ENCODE measurements at places on chromosomes 3 and 15.
A peak's percentile ranks its signal among the peaks of the same experiment; 100 is the strongest.

GRCh38 chr3:173410436-173410835 lies 12.9 kb downstream of the NLGN1 start:
- no peak for DNase-seq

- no peak for DNase-seq
Measured at GRCh38 chr3:195200010-195200822, 70.7 kb downstream of the XXYLT1 start.

GRCh38 chr15:69914960-69915359 lies 182.8 kb downstream of the TLE3 start:
- no peak for DNase-seq

DNA sequence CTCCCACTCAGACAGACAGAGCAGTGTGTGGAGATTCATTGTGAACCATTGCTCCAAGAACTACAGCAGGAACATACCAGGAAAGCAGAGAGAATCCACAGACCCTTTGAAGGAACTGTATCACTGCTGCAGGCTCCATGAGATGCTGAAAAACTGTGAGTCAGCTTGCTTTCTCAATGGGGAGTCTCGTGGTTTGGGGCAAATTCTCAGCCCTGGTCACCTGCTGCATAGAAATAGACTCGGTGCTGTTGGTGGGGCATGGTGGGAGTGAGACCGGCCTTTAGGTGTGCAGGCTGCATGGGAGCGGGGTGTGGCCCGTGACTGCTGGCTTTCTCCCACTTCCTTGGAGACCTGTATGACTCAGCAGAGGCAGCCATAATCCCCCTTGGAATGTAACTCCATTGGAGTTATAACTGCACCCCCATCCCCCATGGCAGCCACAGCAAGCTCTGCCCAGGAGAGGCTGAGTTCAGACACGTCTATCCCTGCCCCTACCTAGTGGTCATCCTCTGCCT lies 35.6 kb downstream of the ALCAM start:
- DNase-seq, result no peak

- DNase-seq, result no peak
Measured at GRCh38 chr3:112365035-112365434, 32.1 kb downstream of the CD200 start.

DNA sequence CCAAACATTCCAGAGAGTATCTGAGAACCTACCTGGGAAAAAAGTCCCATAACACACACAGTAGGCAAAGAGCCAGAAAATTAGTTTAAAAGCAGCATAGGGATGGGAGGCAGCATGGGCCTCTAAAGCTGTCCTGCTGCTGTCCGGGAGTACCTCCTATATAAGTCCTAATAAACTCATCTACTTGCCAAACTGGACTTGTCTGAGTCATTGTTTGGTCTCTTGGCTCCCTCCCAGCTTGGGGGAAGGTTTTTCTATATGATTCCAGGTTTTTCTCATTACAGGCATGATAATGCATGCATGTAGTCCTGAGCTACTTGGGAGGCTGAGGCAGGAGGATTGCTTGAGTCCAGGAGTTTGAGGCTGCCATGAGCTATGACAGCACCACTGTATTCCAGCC lies 17.5 kb upstream of the HACD2 start:
- DNase-seq, result no peak

- DNase-seq, result no peak
Measured at GRCh38 chr15:72464251-72464650, 9.9 kb upstream of the ARIH1 start.

DNA sequence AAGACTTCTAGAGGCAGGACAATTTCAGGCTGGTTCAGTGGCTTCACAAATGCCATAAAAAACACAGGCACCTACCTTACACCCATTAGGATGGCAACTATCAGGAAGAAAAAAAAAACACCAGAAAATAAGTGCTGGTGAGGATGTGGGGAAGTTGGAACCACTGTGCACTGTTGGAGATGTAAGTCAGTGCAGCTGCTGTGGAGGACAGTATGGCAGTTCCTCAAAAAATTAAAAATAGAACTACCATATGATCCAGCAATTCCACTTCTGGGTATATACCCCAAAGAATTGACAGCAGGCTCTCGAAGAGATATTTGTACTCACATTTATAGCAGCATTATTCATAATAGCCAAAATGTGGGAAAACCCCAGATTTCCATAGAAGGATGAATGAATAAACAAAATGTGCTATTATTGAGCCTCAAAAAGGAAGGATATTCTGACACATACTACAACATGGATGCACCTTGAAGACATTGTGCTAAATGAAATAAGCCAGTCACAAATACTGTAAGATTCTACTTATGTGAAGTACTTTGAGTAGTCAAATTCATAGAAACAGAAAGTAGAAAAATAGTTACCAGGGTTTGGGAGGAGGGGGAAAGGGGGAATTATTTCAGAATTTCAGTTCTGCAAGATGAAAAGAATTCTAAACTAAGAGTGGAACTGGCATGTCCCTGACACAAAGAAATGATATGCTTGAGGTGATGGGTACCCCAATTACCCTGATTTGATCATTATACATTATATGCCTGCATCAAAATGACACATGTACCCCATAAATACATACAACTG lies 40.9 kb downstream of the NR1D2 start:
- DNase-seq, result no peak

DNA sequence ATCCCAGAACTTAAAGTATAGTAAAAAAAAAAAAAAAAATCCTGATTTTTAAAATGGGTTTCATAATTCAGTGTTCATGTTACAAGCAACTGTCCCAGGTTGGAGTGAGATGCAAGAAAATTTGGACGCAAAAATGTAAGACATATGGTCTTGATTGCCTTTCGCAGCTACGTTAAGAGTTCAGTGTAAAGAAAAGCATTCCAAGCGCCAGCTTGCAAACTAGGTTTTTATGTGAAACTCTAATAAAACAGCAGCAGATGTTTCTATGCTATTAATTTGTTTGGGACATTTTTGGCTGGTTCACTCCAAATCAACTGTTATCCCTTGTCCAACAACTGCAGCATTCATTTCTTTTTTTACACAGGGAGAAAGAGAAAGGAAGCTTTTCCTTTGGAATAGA lies 957.8 kb downstream of the ROBO1 start:
- DNase-seq, result no peak

DNA sequence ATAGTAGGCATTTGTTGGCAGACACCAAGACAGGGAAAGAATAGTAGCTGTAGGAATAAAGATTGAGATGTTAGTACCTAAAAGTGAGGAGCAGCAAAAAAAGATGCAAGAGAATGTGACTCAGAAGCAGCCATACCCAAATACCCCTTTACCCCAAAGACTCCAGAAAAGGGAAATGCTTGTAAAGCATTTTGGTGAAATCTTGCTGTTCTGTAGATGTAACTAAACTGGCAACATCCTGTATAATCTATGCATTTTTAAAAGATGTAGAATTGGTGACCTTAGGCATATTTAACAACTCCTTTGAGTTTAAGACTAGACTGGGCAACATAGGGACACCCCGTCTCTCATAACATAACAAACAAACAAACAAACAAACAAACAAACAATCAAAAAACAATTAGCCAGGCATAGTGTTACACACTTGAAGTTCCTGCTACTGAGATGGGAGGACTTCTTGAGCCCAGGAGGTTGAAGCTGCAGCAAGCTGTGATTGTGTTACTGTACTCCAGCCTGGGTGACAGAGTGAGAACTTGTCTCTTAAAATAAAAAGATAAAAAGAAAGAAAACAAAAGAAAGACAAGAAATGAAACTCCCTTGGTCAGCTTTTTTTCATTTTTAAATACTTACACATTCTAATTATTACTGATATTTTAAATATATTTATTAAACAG lies 361.5 kb upstream of the KCNH8 start:
- DNase-seq, result peak; percentile 31

GRCh38 chr3:100710261-100710968 lies 1.1 kb downstream of the TFG start:
- DNase-seq, result peak; percentile 27

GRCh38 chr3:29614954-29615353 lies 334.1 kb downstream of the RBMS3 start:
- no peak for DNase-seq

- DNase-seq, result no peak
Measured at GRCh38 chr3:53493595-53493962, 832 bp upstream of the CACNA1D start.

GRCh38 chr3:182450942-182451787 lies 342.1 kb upstream of the ATP11B start:
- DNase-seq, result no peak

GRCh38 chr3:187946163-187946691 lies 201.0 kb upstream of the BCL6 start:
- no peak for DNase-seq

GRCh38 chr3:45123030-45123429 lies 23.1 kb downstream of the CDCP1 start:
- DNase-seq, result no peak

DNA sequence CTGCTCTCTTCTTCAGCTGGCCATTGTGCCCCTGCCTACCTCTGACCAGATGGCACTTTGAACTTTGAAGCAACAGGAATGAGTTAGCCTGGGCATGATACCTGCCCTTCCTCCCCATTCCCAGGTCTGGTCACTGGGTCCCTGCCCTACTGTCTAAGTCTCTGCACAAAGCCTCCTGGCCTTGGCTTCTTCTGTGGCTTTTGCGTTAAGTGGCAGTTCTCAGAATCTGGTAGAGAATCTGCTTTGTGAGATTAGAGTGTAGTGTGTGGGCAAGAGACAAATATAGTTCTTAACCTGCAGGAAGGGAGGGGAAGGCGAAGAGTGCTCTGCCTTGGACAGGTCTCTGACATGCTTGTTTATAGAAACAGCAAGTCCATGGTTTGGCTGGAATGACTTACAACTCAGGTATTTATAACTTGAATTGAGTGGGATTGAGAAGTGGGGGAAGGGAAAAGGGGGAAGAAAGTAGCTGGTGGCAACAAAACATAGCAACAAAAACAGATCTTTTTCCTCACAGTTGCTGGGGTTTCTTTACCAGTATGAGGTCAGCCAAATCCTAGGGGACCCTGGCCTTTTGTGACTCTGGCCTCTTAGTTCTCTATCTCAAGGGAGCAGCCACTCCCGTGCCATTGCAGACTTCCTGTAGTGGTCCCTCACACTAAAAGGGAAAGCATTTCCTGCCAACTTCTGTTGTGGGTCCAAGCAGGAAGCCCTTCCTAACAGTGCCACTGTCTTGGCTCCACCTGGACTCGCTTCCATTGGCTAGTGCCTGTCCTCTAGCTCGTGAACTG lies 16.7 kb downstream of the MAPKBP1 start:
- no peak for DNase-seq

DNA sequence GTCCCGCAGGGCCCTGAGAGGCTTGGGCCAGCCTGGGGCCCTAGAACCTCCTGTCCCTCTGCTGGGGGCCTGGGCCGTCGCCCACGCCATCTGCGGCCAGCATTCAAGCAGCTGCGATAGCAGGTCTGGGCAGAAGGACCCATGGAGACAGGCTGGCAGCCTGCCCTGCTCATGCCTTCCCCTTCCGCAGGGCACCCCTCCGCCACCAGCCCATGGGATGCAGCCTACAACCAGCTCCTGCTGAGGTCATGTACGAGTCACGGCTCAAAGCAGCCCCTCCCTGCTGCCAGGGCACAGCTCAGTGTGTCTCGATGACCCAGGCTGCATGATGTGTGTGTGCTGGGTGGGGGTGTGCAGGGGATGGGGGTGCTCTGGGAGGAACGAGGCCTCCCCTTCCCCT lies 27.8 kb downstream of the DUSP7 start:
- DNase-seq, result no peak

DNA sequence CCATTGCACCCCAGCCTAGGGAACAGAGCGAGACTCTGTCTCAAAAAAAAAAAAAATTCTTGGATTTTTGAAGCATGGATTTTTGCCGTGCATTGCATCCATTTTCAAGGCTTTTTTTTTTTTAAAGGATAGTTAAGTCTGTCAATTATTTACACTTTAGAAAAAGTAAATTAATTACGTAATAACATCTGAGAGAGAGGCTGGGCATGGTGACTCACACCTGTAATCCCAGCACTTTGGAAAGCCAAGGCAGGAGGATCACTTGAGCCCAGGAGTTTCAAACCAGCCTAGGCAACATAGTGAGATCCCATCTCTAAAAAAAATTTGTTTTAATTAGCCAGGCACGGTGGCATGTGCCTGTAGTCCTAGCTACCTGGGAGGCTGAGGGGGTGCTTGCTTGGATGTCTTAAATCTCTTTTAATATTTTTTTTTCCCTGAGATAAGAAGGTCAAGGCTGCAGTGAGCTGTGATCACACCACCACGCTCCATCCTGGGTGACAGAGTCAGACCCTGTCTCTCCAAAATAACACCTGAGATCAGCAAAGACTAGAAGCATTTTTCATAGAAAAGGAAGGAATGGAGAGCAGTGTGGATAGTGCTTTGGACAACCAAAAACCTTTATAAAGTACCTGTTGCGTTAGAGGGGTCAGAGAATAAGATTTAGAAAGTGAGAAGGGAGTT lies 6.8 kb upstream of the SENP7 start:
- DNase-seq, result no peak

- DNase-seq, result no peak
Measured at GRCh38 chr15:29682781-29683180, 139.5 kb downstream of the TJP1 start.

DNA sequence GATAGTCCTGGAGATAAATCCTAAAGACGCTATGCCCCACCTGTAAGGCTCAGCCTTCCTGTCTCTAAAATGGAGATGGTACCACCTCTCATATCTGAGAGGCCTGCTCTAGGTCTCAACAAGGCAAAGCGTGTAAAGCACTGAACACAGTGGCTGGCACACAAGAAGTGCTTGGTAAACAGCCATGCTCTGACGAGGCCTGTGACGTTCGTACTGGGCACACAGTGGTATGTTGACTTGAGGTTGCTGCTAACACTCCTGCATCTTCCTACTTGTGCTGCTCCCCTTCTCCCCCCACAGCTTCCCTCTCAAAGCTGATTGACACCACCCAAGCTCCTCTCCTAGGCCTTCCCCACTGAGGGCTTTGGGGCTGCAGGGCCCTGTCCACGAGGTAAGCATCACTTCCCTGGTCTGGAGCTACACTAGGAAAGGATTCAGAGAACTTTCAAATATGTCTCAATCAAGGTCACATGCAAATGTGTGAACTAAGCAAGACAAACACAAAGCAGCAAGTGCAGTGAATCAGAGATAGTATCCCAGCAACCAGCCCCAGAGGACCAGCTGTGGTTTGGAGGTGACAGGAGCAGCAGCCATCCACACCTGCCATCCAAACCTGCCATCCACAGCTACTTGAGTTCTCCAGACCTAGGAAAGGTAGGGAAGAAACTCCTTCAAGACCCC lies 177.5 kb downstream of the STT3B start:
- no peak for DNase-seq
